ENCODE measurements at places on chromosomes 3 and 15.

DNA sequence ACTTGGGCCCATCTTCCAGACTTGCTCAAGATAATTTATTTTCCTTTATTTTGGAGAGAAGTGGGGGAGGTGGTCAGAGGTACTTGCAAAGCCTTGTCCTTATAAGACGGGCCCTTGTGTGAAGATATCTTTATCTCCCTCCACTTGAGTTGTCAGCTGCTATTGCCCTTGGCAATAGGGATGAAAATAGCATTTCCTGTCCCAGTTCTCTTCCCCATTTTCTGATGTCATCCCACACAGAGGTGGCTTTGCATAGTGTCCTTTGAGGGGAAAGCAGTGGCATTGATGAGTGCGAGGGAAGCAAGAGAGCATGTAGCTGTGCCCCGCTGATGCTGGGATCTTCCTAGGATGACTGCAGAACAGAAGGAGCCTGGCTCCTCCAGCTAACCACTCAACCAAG is 41.9 kb upstream of the TUBGCP5 start:
- no peak for DNase-seq

DNA sequence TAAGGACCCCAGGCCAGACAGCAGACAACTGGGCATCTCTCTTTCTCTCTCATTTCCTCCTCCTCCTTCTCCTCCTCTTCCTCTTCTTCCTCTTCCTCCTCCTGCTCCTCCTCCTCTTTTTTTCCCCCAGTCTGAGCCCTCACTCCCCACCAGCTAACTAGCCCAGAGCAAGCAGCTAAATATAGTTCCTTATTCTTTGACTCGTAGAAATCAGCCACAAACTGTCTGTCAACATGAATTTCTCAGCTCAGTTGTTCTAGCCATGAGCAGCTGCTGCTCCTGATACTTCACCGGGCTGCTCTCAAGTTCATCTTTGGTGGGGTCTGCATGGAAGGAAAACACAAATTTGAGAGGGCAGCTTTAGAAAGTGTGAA is 19.2 kb upstream of the LOXL1 start:
- DNase-seq, result no peak

DNA sequence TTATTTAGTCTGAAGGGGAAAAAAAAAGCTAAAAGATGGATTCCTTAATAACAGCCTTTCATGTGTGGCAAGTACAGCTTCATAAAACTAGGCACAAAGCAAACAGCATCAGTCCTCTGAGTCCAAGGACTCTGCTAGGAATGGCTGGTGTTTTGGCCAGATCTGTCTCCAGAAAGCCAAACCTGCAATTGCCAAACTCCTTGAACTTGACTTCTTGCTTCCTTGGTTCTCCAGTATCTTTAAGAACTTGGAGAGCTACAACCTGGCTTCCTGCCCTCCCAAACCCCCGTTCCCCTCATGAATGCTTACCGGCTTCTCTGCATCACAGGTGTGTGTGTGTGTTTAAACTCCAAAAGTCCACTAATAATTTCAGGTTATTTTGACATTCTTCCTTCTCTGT is 1.6 kb upstream of the PLOD2 start:
- no peak for DNase-seq

DNA sequence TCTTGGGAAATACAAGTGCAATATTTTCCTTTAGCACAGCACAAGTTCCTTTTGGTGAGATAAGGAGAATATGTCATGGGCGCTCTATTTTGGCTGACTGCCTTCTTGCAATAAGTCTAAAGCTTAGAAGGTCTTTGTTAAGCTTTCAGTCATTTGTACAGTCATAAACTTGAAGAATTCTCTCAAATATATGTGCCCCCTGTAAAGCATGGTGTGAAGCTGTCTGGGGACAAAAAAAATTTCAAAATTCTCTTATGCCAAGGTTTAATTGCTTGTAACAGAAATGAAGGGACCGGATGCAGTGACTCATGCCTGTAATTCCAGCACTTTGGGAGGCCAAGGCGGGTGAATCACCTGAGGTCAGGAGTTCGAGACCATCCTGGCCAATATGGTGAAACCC is 21.7 kb upstream of the ARID3B start:
- no peak for DNase-seq

GRCh38 chr15:52414936-52415335 is 113.7 kb downstream of the MYO5A start:
- DNase-seq, result no peak

DNA sequence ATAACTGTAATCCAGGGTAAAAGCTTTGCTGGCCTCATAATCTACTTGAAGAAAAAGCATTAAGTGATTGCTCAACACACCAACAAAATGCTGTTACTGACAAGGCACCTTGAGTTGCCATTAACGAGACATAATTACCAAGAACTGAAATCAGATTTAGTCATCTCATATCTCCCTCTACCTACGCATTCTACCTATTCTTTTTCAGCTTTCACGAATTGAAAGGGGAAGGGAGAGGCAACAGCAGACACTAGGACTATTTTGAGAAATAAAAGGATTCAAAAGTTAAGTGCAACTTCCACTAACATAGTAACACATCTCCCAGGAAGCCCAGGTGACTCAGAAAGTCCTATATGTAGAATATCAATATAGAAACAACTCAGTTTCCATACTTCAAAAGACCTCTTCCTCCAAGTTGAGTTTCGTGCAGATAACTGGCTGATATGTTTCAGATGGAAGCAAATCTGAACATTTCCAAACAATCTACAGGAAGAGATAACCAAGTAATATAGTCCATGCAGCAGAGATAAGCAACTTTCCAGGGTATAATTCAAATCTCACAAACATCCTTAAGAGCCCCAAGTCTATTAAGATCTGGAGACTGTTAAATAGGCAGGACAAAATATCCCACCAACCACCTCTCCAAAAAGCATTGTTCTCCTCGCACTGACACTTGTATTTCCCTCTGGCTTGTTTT is 1.9 kb downstream of the OSBPL10 start:
- no peak for DNase-seq

- no peak for DNase-seq
Measured at GRCh38 chr3:87856126-87856525, 202.7 kb downstream of the CGGBP1 start.

GRCh38 chr15:60551147-60551780 is 72.3 kb upstream of the ICE2 start:
- DNase-seq, result no peak

GRCh38 chr15:66899555-66900350 is 165.6 kb upstream of the SMAD3 start:
- peak; percentile 58 for DNase-seq

GRCh38 chr15:88590759-88591158 is 30.4 kb upstream of the AEN start:
- DNase-seq, result no peak

- DNase-seq, result no peak
Measured at GRCh38 chr15:63456258-63456657, 48.1 kb upstream of the USP3 start.
